ENCODE measurements at places on chromosomes 3 and 15.

DNA sequence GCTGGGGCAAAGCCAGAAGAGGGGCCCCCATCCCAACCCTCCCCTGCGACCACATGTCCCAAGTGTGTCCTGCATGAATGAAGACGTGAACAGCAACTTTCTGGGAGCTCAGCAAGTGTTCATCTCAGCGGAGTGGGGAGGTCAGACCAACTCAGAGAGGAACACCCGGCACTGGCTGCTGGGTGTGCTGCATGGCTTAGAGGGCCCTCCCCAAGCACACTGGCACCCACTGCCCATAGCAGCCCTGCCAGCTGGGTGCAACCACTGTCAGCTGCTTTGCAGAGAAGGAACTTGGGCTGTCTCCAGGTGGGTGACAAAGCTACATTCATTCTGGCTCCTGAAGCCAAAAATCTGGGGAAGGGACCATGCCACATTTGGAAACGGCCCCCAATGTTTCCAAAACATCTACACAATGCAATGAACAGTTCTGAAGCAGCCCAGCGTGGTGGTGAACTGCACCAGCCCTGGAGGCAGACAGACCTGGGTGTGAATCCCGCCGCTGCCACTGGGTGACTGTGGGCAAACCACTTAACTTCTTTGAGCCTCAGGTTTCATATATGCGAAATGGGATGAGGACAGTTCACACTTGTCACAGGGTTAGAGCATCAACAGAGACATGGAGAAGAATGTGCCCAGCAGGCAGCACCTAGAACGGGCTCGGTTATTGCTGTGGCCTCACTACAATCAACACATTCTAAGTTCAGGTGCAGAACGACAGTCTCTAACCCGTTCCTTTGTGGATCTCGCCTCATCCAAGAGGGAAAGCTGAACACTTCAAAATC lies 145.4 kb downstream of the NUP210 start:
- DNase-seq: no peak

DNA sequence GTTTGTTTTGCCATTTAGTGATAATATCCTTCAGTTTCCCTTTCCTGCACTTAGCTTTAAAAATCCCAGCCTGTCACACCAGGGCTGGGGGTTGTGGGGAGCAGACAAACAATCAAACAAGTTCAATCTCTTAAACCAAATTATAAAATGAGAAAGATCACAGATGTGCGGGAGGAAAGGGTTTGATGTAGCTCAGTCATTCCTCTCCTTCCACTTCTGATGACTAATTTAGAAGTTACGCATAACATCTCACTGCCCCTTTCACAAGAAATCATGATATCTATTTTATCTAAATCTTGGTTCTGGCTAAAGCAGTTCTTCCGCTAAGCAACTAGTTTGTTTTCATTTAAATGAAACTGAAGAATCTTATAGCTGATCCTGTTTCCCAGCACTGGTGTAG lies 34.1 kb upstream of the ATG7 start:
- peak; percentile 93 for DNase-seq

DNA sequence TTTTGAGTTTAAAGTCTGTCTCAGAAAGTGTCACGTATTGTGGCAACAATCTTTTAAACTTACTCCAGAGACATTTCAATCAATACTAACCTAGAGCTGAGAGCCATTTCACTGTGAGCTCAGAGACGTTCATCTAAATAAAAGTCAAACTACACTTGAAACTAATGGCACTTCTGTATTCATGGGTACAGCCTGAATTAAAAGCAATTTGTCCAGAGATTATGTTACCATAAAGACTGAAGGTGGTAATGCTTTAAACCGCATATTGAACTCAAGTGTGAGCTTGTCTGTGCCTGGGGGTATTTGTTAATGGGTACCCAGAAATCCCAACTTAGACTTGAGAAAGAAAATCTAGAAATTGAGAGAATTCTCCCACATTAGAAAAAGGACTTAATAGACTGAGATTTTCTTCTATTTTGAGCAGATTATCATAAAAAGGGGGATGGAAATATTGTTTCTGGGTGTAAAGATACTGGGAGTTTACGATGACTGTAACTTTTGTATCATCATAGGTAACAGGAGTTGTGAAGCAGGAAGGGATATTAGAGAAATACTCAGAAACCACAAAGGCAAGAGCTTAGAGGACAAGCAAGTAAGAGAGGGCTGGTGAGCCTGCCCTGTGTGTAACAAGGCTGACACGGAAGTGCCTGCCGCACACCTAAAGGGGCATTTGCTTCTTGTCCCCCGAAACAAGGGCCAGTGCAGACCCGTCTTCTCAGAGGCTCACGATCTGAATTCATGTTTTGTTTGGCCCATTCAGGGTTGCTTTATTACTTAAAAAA lies 36.9 kb downstream of the LRIG1 start:
- no peak for DNase-seq

DNA sequence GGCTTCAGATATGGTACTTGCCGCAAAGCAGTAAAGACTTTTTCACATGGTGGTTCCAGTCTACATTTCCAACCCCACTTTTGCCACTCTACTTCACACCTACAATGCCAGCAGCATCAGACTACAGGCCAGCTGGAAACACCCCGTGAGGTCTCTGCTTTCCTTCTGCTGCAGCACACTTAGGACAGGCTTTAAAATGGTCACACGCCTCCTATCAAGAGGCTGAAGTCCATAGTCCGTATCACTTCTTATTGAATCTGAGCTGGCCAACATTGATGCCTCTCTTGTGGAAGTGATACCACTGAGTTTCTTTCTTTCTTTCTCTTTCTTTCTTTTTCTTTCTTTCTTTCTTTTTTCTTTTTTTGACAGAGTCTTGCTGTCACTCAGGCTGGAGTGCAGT lies 59.8 kb downstream of the ZNF860 start:
- no peak for DNase-seq

DNA sequence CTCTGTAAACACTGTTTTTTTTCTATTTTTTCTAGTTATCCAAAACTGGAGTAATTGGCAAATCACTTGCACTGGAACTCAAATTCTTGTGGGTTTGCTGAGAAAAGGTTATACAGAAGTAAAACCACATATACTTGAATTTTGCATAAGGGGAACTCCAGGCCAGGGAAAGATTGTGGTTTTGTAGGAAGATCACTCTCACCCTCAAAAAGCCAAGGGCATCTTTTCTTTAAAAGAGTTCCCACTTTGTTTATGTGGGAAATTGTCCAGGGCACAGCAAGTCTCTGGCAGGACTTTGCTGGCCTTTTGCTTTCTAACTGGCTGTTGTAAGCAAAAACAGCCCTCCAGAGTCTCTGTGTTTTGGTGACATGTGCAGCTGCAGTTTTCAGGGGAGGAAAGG lies 340.3 kb upstream of the RBMS3 start:
- peak; percentile 90 for DNase-seq

DNA sequence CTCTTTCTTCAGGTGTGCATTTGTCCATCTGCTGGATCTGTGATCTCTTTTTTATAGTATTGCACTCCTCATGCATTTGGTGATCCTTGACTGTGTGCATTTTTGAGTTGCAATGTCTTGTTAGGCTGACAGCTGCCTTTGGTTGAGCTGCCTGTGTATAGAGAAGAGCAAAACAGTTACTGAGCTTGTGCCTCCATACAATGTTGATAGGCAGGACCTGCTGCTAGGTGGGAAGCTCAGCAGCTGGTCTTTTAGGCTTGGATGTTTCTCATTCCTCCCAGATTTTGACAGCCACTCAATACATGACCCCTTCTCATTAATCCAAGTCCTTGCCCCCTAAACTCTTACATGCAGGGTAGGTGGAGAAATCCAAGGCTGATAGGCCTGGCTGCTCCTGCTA lies 74.8 kb upstream of the PIAS1 start:
- no peak for DNase-seq

DNA sequence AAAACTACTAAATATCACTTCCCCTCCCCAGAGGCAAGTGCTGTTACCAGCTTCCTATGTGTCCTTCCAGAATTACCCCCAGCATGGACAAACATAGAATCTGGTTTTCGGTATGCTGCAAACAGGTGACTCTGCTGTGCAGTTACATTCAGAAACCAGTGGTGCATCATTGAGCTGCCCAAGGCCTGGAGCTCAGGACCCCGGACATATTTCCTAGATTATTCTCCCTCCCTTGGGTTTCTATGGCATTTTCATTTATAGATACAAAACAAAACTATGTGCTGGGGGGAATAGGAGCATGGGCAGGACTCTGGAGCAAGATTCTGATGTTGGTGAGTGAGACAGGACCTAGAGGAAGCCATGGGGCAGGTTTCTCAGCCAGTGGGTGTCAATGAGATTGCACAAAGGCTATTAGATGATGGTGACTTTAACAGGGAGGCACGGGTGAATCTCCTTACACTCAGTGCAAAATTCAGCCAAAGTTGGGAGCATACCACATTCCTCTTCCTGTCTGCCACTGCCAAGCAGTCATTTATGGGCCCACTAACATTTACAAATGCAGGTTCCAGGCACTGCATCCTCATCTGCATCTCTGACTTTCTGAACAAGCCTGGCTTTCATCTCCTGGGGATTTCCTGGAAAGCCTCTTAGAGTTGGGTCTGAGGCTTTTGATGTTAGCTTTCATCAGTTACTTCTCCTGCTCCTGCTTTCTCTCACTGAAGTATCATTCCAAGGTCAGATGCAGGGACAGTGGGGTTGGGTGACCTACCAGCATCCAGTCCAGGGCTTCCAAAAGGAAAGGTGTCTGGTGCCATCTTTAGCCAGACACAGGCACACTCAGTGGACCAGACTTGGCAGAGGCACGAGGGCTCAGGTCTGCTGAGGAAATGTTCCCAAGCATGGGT lies 44.5 kb downstream of the CMTM7 start:
- no peak for DNase-seq

- DNase-seq: no peak
Measured at GRCh38 chr3:141476033-141476432, 10.8 kb upstream of the RASA2 start.

- DNase-seq: no peak
Measured at GRCh38 chr3:55544219-55544618, 57.1 kb upstream of the WNT5A start.

DNA sequence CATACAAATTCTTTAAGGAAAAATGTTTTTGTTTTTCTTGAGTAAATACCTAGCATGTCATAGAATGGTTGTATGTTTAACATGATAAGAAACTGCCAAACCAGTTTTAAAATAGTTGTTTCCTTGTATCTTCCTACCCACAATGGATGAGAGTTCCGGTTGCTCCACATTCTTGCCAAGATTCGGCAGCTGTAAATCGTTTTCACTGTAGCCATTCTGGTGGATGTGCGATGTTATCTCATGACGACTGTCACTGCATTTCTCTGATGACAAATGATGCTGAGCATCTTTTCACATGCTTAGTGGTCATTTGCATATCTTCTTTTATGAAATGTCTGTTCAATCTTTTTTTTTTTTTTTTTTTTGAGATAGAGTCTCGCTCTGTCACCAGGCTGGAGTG lies 36.6 kb upstream of the SH3GL3 start:
- no peak for DNase-seq

- peak; percentile 71 for DNase-seq
Measured at GRCh38 chr3:98884675-98885371, 16.7 kb downstream of the DCBLD2 start.

DNA sequence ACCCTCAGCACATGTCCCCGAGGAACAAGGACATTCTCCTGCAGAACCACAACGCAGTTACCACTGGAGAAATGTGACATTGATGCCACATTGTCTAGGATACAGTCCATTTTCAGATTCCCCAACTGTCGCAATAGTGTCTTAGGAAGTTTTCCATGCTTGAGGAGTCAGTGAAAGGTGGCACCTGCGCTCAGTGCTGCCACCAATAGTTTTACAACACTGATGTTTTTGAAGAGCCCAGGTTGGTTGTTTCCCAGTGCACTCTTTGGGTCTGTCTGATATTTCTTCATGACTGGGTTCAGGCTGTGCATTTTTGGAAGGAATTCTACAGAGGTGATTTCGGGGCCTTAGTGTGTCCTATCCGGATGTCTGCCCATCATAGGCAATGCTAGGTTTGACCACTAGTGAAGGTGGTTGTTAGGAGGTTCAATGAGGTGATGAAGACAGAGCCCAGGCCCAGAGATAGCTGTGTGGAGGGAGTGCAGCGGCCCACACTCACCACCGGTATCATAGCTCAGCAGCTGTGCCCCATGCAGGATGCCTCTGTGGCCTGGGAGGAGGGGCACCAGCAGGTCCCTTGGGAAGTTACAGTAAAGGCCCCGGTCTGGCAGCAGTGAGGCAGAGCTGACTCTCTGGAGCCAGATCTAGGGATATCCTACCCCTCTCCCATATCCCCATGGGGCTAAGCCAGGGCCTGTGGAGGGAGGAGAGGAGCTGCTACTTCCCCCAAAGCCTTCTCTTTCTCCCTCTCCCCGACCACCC lies 96.6 kb downstream of the DNAJB8 start:
- no peak for DNase-seq

Measured in fibroblast of pulmonary artery (primary cell).